ENCODE measurements at places on chromosomes 12 and 14.

DNA sequence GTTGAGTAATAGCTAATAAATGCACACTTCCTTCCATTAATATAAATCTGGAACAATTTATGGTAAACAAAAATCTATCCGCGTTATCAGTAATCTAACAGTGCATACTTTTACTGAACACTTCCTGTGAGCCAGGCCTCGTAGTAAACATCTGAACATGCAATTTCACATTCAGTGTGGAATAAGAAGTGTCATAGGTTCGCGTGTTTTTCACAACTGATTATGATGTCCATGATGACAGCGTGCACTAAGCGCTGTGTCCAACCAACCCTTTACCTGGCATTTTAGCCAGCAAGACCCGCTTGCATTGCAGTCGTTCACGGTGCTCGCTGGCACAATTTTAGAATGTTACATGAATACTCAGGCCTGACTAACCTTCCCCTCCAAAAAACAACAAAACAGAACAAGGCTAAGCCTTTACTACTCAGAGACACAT lies 2.1 kb downstream of the PNMA1 start:
- DNase-seq, result no peak

DNA sequence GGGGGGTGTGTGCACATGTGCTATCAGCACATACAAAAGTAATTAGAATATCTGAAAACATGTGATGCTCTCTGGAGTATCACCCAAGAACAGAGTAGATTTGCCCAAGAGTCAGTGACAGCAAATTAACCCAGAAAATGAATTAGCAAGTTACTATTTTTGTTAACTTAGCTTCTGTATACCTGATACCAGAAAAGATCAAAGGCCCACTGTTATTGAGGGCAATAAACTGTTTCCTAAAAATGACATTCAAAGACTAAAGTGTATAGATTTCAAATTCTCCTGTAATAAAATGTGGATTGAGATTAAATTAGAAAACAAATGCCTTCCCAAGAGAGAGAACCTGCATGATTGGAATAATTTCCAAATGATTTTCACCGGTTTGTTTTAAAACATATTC lies 184.7 kb downstream of the MED13L start:
- no peak for DNase-seq

DNA sequence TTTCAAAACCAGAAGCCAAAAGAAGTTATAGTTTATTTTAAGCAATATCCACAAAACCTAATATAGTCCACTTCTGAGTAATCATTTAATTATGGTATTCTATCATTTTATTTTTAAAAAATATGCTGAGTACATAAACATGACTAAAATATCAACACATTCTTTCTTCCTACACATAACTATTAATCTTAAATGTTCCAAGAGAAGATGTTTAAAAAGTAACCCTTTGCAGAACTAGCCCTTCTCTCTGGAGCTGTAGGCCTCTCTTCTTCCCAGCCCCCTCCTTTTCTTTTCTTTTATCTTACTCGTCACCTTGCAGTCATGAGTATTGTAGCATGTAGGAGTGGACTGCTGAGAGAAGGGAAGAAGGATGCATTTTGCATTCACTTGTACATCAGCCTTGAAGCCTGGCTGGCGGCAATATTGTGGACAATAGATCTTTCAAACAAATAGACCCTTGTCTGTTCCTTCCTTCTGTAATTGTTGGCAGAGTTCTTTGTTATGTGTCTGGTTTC lies 941.9 kb downstream of the NRXN3 start:
- no peak for DNase-seq

GRCh38 chr14:100329233-100330006 lies 6.3 kb downstream of the SLC25A47 start:
- DNase-seq, result no peak

GRCh38 chr14:52951681-52952554 lies 1.1 kb upstream of the FERMT2 start:
- DNase-seq, result no peak

- DNase-seq, result no peak
These were observed 72.7 kb downstream of the NDUFA12 start for GRCh38 chr12:94930772-94931171.

GRCh38 chr14:20690848-20691640 lies 2.5 kb downstream of the ANG start:
- DNase-seq, result no peak

GRCh38 chr14:101334656-101335055 lies 226.6 kb upstream of the DIO3 start:
- DNase-seq, result no peak

GRCh38 chr12:104551313-104551931 lies 94.7 kb downstream of the CHST11 start:
- DNase-seq, result no peak

DNA sequence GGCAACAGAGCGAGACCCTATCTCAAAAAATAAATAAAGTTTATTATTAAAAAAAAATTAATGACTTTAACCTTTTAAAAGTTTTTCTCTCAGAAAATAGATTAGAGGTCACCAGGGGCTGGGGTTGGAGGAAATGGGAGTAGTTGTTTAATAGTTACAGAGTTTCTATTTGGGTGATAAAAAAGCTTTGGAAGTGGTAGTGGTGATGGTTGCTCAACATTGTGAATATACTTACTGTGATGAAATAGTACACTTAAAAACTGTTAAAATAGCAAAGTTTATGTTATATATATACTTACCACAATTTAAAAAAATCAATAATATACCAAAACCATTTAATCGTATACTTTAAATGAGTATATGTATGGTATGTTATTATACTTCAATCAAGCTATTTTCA lies 59.6 kb downstream of the ARL6IP4 start:
- DNase-seq, result no peak

GRCh38 chr12:130764475-130765185 lies 48.5 kb upstream of the RIMBP2 start:
- DNase-seq, result no peak

GRCh38 chr12:52832451-52832850 lies 1.7 kb downstream of the KRT79 start:
- DNase-seq, result no peak

DNA sequence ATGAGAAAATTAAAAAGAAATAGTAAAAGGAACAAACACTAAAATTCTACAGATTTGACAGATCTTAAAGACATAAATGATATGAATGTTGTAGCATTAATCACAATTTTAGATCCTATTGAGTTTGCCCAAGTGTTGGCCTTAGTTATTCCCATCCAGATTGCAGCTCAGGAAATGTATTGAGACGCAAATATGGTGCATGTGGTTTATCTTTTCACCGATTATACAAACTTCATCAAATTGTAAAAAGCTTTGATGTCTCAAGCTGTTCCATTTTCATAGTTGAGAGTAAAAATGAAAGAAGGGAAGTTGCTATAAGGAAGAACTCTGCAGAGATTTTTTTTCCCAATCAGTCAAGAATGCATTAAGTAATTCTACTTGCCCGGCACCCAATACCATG lies 328.4 kb downstream of the EGLN3 start:
- no peak for DNase-seq

DNA sequence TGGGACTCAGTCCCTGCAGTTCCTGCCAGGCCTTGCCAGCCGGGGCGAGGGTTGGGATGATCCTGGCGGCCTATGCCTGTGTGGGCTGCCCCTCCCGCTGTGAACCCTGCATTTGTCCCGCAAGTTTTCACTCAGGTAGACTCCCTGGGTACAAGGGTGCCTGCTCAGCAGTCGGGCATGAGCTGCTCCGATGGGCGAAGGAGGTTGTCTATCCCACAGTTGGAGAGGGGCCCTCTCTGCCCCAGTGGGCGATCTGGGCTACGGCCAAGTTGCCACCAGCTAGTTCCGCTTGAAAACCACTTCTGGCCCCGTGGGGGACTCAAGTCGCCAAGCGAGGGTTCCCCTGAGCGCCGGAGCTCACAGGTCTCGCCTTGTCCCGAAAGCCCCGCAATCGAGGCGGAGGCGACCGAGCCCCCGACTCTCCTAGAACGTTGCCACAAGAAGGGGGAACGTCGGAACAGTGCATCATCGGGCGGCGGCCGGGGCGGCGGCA lies 365 bp upstream of the TPI1 start:
- DNase-seq, result no peak

- DNase-seq, result no peak
These were observed 524.8 kb upstream of the ATP2B1 start for GRCh38 chr12:90233168-90234100.

DNA sequence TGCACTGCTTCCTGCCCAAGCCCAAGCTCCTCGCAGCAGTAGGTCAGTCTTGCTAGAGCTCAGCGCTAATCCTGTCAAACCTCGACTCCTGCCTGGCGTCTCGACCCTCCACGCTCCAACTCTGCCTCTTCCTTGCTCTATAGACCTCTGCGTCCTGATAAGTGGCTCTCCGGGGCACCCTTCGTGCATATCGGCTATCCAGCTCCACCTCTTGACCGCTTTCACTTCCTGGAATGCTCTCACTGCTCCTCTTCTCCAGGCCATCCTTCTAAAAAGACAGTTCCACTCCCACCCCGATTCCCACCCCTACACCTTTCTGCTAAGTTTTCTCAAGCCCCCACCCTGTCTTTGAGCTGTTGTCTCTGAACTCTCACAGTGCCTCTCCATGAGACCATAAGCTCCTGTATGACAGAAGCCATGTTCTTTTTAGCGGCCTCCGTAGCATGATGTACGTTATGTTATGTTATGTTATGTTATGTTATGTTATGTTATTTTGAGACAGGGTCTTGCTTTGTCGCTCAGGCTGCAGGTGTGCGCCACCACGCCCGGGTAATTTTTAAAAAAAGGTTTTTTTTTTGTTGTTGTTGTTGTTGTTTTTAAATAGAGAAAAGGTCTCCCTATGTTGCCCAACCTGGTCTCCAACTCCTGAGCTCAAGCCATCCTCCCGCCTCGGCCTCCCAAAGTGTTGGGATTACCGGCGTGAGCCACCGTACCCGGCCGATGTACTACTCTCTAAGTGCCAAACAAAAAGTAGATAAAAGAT lies 601 bp downstream of the COX14 start:
- no peak for DNase-seq

GRCh38 chr12:85580562-85581168 lies 255.5 kb downstream of the RASSF9 start:
- no peak for DNase-seq

DNA sequence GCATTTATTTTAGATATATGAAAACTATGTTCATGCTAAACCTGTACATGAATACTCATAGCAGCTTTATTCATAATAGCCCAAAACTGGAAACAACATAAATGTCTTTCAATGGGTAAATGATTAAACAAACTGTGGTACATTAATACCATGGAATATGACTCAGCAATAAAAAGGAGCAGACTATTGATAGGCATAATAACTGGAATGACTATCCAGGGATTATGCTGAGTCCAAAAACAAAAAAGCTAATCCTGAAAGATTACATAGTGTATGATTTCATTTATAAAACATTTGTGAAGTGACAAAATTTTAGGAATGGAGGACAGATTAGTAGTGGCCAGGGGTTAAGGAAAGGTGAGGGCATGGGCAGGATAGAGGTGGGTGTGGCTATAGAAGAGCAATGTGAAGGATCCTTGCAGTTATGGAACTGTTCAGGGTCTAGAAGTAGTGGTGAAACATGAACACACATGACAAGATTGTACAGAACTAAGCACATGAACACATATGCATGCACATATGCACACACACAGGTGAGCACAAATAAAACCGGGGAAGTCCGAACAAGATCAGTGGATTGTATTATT lies 61.1 kb upstream of the CDKN3 start:
- DNase-seq, result no peak

DNA sequence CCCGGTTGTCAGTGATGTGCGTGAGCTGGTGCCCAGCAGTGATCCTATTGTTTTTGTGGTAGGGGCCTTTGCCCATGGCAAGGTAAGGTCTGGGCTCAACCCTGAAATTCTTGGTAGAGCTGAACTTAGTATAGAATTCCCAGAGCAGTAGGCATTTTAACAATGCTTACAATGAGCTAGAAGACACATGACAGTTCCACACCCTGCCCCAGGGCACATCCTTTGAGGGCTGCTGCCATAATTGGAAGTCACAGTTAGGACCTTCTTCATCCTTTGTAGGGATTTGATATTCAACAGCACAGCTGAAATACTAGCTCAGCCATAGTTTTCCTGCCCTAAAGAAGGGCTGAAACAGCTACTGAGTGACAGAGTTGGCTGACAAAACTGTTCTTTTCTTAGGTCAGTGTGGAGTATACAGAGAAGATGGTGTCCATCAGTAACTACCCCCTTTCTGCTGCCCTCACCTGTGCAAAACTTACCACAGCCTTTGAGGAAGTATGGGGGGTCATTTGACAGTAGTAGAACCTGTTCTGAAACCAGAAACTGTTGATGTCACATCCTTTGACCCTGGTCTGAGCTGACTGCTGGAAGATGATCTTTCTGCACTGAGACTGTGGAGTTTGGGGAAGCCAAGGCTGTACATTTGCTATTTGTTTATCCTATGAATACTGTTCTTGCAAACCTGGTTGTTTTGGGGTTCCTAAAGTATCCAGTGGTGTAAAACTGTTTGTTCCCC lies 4.8 kb downstream of the EMG1 start:
- no peak for DNase-seq

DNA sequence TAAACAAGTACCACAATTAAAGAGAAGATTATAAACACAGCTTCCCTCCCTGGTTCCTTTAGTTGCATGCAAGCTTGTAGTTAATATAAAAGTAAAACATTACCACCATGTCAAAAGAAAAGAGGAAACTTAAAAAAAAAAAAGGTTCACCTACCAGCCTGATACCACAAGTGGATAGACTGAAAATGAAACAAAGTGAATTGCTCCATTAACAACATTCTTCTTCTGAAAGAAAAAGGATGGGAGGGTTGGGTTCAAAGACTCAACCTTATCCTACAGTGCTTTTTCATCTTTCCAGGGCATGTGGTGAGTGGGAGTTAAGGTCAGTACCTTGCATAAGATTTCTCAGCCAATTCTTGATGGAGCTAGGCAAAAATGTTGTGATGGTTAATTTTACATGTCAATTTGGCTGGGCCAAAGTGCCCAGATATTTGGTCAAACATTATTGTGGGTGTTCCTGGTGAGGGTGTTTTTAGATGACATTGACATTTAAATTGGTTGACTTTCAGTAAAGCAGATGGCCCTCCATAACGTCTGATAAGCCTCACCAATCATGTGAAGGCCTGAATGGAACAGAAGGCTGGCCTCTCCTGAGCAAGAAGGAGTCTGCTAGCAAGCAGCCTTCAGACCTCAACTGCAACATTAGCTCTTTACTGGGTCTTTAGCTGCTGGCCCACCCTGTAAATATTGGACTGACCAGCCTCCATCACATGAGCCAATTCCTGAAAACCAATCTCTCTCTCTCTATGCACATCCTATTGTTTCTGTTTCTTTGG lies 28.8 kb downstream of the VCPKMT start:
- DNase-seq, result no peak

- no peak for DNase-seq
These were observed 278.3 kb downstream of the NRXN3 start for GRCh38 chr14:78448164-78449094.
